ENCODE measurements at places on chromosomes 4 and X.

- DNase-seq, result no peak
Observed at GRCh38 chr4:56147371-56147770, 198.6 kb downstream of the CEP135 start.

- DNase-seq, result no peak
Observed at GRCh38 chr4:48913346-48913745, 6.8 kb upstream of the OCIAD2 start.

- no peak for DNase-seq
Observed at GRCh38 chrX:135024526-135024925, 2.2 kb upstream of the RTL8B start.

GRCh38 chr4:174604198-174604597, 81.9 kb upstream of the HPGD start:
- peak; percentile 21 for DNase-seq

GRCh38 chr4:77777135-77777807, 41.9 kb downstream of the CNOT6L start:
- no peak for DNase-seq

Data from NCI-H774 (cell line).